ENCODE measurements at places on chromosomes 4 and X. TPM values are rescaled to one million over a fixed set of nuclear protein-coding genes. Genes with fewer than 3 reads are reported as not detected.

GRCh38 chr4:139015948-139016471 is 429 bp downstream of the NOCT start:
- no peak for DNase-seq

- no peak for DNase-seq
These were observed 2.1 kb downstream of the C4orf54 start for GRCh38 chr4:99655308-99656081.

DNA sequence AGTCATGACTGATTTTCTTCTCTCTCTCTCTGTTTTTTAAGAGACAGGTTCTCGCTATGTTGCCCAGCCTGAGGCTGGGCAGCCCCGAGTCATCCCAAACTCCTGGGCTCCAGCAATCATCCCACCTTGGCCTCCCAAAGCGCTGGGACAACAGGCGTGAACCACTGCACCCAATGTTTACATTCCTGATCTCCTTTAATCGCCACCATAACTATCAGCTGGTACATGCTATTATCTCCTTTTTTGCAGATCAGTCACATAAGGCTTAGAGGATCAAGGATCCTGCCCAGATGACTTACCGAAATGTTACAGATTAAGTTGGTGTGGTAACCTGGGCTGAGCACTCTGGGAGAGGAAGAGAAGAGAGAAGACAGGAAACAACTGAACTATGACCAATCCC is 1.5 kb upstream of the USP46 start:
- no peak for DNase-seq

GRCh38 chr4:72860766-72861165 is 208.8 kb downstream of the COX18 start:
- DNase-seq: no peak

DNA sequence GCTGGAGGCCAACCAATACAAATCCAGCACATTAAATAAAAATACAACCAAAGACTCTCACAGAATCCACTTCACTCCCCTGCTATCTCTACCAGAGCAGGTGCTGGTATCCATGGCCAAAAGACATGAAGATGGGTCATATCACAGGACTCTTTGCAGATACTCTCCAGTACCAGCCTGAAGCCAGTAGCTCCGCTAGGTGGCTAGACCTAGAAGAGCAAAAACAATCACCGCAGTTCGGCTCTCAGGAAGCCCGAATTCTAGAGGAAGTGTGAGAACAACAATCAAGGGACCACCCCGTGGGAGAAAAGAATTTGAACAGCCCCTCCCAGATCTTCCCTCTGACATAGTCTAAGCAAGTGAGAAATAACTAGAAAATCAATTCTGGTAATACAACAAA is 20.2 kb downstream of the CLIC2 start:
- DNase-seq: no peak

DNA sequence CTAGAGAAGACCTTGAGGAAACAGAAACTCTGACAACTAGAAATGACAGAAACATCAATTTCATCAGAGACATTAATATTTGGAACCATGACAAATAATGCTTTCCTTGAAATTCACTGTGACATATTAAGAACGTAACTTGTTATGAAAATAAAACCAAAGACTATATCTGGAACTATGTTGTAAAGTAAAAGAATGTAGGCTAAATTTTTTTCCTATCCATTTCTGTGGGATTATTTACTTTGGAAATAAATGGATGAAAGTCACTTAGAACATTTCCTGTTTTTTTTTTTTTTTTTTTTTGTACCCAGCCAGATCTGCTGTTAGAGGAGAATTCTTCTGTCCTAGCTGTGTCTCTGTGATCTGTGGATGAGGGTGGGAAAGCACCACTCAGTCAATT is 255.9 kb downstream of the SPRY1 start:
- DNase-seq: no peak

GRCh38 chrX:143683486-143683885 is 37.1 kb downstream of the SPANXN2 start:
- DNase-seq: no peak

DNA sequence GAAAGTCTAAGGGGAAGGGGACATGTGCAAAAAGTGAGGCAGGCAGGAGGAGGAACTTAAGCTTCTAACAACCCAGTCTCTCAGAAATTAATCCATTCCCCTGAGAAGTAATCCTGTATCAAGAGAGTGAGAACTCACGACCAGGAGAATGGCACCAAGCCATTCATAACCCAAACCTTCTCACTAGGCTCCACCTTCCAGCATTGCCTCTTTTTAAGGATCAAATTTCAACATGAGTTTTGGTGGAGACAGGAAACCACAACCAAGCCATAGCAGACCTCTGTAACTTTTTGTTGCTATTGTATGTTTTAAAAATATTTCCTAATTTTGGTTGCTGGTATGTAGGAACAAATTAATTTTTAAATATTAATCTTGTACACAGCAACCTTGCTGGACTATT is 32.8 kb downstream of the PASD1 start:
- DNase-seq: no peak

GRCh38 chr4:170109586-170110284 is 20.0 kb upstream of the AADAT start:
- DNase-seq: no peak

DNA sequence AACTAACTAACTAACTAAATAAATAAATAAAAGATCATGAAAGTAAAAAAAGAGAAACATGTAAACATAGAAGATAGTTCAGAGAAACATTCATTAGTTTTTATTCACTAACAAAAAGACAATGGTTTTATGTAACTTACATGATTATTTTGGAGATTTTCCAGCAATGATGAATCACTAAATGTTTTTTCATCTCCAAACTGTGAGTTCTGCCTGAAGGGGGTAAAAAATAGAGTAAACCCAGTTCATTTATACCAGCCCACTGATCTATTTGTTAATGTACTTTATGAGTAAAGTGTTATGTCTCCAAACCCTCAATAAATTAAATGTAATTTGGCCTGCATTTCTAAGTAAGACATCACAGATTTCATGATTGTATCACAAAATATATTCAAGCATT is 101.1 kb downstream of the ATP8A1 start:
- no peak for DNase-seq

The CSAG3 gene
- total RNA-seq: not detected

GRCh38 chr4:17719106-17719505 is 62.3 kb downstream of the FAM184B start:
- no peak for DNase-seq

Data from activated naive CD4-positive, alpha-beta T cell treated with anti-CD3 and anti-CD28 coated beads, Interleukin-2, amount 50 U/mL, for 72 hours (primary cell).